ENCODE measurements at places on chromosomes 1 and 21.

DNA sequence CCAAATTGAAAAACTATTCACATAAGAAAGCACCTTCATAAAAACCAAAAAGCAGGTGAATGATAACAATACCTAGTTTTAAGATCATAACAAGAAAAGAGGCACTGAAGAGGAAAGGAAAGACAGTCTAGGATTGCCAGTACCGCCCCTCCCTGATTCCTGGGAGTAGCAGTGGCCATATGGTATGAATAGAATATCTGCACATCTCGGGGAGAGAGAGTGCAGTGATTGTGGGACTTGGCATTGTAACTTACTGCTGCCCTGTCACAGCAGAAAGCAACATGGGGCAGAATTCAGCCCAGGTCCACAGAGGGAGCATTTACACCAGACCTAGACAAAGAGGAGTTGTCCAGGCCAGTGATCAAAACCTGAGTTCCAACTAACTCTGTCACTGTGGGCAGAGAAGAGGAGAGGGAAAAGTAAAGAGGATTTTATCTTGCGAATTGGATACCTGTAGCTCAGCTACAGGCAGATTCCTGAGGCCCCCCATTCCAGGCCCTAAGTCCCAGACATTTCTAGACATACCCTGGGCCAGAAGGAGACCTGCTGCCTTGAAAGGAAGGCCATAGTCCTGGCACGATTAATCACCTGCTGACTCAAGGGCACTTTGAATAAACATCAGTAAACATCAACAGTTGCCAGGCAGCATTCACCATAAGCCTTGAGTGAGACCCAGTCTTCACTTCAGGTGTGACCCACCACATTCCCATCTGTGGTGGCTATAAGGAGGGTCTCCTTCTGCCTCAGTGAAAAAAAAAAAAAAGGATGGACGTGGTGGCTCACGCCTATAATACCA lies 397.5 kb downstream of the TGFB2 start:
- DNase-seq: no peak

- DNase-seq: no peak
Observed at GRCh38 chr21:44942566-44942965, 2.7 kb downstream of the SLX9 start.

- no peak for DNase-seq
Observed at GRCh38 chr1:200405264-200405663, 4.6 kb downstream of the ZNF281 start.

GRCh38 chr1:26483980-26484379 lies 11.7 kb downstream of the HMGN2 start:
- no peak for DNase-seq

DNA sequence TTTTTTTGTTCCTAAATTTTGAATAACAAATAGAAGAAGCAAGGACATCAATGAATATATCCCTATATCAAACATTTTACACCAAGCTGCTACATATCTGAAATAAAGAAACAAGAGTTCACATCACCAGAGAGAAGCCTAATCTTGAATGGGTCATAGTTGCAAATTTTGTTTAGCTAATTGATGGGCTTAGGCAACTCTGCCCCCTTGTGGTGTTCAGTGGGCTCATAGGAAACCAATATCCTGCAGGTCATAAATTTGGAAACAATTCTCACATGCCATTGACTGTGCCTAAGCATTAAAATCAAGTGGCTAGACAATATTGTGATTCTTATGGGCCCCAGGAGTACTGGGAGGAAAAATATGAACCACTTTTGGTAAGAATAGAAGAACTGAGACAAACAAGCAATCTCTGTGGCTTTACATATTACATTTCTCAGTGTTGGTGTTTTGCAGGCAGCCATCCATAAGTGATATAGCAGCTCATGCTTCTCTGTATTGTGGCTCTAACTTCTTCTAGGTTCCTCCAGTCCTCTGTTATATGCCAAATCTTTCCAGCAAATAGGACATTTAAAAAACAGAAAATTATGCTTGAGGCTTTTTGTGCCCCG lies 1262.8 kb upstream of the PRMT6 start:
- DNase-seq: no peak

DNA sequence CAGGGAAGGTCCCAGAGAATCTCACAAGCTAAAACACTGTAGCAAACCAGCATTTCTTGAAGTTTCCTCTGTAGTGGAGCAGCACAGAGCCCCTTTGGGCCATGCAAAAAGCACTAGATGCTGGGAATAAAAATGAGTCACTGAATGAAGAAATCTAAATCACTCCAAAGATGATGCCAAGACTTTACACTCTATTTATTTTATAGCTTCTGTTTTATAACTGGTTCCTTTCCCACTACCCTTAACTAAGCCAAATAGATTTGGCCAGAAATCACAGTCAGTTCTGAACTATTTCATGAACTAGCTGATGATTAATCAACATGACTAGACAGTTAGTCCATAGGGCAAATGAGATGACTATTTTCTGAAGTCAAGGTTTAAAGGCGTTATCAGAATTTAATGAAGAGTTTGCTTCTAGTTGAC lies 89.5 kb downstream of the SCMH1 start:
- no peak for DNase-seq

DNA sequence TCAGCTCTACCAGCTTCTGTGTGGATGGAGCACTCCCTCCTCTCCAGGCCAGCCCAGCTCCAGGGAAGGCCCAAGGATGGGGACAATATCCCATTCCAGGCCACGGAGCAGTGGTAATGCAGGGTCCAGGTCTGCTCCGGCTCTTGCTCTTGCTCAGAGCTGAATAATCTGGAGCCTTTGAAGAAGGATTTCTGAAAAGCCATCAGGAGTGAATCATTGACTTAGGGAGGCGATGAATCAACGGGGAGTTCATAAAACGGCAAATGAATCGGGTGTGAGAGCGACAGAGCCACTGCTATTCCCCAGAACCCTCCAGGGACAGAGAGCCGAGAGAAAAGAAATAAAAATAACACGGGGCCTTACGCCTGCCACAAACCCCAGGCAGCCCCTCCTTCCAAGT lies 7.7 kb downstream of the POU3F1 start:
- no peak for DNase-seq

- no peak for DNase-seq
Observed at GRCh38 chr1:119462964-119463363, 44.0 kb upstream of the HSD3B1 start.

DNA sequence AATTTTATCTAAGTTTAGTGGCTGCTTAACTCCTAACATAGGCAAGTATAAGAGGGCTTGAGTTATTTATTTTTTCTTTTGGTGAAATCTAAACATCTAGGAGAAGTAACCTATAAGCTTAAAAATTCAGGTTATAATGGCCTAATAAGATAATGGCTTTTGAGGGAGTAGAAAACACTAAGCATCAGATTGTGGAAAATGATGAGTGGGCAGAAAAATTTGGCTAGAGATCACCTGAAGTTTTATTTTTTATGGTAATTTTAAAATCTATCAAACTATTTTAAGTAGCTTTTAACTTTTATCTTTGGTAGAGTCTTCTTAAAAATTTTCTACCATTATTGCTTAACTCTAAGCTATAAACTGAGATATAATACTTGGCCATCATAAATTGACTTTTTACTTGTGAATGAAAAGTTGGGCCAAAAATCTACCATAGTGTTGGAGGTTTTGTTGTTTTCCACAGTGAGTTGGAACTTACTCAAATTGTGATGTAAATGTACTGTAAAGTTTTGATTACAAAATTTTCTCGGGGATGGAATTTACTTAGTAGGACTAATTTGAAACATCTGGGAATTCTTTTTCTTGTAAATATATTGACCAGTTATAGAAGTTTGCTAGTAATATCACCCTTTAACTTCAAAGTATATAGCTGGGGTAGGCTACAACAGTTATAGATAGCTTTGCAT lies 63.9 kb downstream of the USP25 start:
- DNase-seq: no peak

GRCh38 chr1:221494670-221495069 lies 247.2 kb downstream of the DUSP10 start:
- no peak for DNase-seq

GRCh38 chr1:245501633-245502032 lies 346.8 kb downstream of the KIF26B start:
- no peak for DNase-seq

DNA sequence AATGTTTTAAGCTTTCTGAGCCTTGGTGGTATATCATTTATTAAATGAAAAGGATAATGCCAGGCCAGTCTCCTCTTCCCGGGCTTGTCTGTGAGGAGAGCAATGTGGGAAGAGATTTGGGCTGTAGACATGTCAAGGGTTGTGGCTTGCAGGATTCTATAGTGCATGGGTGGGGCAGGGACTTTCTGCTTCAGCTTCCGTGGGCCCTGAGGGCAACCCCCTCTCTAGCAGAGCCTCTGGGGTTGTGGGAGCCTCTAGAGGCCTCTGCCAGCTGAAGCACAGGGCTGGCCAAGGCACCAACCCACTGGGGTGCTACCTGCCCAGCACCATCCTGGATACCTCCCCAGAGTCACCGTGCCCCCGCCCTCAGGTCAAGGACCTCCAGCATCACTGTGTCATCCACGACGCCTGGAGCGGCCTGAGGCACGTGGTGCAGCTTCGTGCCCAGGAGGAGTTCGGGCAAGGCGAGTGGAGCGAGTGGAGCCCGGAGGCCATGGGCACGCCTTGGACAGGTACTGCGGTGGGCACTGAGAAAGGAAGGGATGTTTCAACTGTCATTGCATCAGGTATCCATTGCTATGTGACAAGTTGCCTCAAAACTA lies 30.6 kb downstream of the IL6R start:
- DNase-seq: peak; percentile 63

DNA sequence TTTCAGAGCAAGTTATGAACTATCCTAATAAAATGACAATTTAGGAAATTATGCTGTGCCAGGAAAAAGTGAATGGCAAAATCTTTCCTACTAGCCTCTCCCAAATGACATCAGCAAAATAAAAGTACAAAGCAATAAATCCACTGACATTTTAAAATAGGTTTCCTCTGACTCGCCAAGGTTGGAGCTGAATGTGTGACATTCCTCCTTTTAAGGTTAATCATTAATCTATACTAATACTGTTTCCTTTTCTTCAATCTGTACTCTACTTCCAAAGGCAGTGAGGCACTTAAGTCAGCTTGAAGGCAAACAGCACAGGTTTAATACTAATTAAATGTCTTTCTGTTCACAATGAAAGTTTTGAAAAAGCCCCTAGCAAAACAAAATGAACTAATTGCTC lies 15.7 kb downstream of the RNF19B start:
- no peak for DNase-seq

DNA sequence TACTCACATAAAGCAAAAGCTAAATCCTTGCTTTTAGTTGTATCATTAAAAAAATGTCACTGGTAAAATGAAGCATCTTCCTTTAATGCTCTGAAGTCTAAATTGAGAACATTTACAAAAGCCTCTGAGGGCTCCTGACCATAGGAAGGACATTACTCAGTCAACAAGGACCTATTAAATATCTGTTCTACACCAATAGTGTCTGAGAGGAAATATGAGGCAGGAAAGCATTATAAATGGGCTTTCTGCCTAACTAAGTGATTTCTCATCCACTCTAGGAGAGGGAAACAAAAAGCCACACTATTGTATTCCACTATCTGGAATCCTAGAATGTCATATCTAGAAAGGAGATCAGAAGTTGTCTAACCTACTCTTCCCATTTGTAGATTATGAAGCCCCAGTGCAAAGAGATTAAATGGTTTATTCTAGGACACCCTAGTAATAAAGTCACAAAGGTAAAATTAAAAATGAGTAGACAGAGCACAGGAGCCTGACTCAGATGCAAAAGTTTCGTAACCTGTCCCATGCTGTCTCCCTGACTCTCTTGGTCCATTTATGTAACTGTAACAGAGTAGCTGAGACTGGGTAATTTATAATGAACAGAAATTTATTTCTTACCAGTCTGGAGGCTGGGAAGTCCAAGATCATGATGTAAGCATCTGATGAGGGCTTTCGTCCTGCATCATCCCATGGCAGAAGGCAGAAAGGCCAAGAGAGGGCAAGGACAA lies 17.6 kb downstream of the RGS1 start:
- DNase-seq: no peak
